ENCODE measurements at places on chromosomes 2 and 18.

DNA sequence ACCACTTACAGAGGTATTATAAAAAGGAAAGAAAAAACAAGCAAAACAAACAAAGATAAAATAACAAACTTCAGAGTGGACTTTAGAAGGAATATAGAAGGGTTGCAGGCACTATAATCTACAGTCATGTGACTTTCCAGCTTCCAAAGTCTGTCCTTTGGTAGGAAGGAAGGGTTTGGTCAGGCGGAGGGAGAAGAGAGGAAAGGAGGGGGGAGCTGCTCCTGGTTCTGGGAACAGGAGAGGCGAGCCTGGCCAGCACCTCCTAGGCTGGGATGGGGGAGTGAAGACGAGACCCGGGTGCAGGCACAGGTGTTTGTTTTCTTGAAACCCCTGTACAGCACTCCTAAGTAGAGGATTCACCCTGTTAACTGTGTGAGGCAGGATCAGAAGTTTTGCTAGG is 53.8 kb upstream of the GATA6 start:
- no peak for DNase-seq

GRCh38 chr2:70979626-70980025 is 1.2 kb downstream of the ANKRD53 start:
- no peak for DNase-seq

DNA sequence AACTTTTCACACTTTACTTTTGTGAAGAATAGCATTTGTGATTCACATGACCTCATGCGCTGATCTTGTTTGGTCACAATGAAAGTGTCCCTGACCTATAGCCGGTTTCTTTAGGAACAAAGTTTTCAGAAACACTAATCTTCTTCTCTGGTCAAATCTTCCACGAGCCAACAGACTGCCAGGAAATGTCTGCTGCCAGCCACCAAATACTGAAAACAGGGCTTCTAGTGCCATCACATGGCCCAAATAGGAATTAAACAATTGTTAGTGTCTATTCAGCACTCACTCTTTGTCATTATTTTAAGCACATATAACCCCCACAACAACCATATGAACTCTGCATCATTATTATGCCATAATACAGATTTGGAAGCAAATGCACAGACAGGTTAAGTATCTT is 286.5 kb upstream of the SYT4 start:
- peak; percentile 60 for DNase-seq

GRCh38 chr18:29596959-29597358 is 1420.0 kb upstream of the CDH2 start:
- no peak for DNase-seq

DNA sequence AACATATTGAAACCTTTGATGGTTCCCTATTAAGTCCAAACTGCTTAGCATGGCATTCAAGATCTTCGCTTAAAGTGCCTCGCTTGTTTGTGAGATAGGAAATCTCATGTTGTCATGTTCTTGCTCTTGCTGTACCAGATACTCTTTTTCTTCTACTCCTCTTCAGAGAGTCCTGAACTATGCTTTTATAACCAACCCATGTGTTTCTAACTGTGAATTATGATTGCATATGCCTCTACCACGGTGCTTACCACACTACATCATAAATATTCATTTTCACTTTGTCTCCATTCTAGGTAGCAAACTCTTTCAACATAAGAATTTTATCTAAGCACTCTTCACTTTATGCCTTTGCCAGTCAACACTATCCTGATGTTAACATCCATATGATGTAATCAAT is 23.6 kb downstream of the STAT4 start:
- no peak for DNase-seq

- DNase-seq = peak; percentile 14
Observed at GRCh38 chr2:42328148-42328833, 32.7 kb downstream of the COX7A2L start.

DNA sequence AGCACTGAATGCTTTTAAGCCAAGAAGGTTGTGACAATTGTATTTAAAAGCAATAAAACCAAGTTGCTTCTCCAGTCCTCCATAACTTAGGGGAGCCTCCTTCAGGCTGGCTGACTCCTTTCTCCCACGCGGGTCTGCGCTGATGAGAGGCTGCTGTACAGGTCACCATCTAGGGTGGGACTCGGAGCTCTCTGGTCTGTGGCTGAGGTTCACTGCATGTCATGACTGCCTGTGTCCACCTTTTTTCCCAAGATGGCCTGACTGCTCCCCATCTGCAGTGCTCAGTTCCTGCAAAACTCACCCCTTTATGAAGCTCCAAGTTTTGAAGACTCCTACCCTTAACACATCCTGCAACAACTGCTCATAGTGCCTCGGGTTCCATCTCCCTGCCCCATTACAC is 194.4 kb downstream of the AFF3 start:
- no peak for DNase-seq

DNA sequence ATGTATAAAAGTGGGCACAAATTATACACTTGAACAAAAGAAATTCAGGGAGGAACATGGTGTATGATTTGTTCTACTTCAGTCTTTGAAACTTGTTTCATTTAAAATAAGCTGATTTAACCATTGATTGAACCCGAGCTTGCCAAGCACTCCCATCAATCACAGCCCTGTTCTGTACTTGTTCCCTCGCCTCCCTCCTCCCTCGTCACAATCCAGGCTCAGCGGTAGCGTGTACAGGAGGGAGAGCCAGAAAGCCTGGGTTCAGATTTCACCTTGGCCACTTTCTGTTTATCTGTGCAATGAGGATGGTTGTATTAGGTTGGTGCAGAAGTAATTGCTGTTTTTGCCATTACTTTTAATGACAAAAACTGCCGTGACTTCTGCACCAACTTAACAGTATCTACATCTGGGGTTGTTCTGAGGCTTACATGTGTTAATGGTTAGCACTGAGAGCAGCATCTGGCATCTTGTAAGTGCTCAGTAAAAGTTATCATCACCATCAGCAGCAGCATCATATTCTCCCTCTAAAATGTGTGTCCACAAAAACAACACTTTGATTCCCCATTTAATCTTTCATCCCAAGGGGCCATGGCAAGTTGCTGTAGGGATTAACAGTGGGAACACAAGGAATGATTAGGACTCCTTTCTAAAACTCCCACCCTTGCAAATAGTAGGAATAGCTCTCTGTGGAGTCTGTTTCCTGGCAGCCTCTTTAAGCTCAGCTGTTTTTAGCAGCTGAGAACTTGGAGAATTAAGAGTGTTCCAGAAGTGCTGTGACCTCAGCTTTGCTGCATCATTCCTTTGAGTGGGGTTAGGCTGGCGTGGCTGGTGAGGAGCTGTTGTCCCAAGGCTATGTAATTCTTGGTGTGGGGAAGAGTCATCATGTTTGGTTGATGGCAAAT is 4.7 kb downstream of the DPYSL5 start:
- DNase-seq = no peak

- no peak for DNase-seq
Observed at GRCh38 chr18:70559446-70559845, 270.6 kb downstream of the SOCS6 start.

GRCh38 chr2:64534363-64534762 is 10.2 kb downstream of the AFTPH start:
- DNase-seq = no peak

GRCh38 chr2:225893151-225893550 is 493.6 kb downstream of the NYAP2 start:
- DNase-seq = no peak

DNA sequence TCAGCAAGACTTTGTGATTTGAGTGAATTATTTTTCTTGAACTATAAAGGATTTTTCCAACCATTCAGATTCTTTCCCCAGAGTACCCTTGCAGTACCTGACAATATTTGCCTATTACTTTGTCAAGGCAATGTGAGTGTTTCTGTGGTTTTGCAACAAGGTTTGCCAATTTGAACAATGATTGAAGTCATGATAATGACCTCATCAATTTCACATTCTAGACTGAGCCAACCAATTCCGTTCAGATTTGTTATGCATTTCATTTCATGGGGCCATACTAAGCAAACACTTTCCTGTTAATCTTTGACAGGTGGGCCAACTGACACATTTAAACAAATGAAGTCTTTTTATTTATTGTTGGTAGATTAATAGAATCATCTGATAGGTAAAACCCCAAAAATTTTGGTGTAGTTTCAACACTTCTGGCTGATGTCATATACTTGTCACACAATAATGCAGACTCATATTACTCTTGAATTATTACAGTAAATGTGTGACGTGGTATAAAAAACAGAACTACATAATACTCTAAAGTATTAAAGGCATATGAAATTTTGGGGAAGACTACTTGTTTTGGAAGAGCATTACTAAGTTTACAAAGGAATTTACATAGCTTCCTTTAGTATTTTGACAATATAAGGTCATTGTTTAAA is 526.4 kb downstream of the DPP10 start:
- DNase-seq = no peak

DNA sequence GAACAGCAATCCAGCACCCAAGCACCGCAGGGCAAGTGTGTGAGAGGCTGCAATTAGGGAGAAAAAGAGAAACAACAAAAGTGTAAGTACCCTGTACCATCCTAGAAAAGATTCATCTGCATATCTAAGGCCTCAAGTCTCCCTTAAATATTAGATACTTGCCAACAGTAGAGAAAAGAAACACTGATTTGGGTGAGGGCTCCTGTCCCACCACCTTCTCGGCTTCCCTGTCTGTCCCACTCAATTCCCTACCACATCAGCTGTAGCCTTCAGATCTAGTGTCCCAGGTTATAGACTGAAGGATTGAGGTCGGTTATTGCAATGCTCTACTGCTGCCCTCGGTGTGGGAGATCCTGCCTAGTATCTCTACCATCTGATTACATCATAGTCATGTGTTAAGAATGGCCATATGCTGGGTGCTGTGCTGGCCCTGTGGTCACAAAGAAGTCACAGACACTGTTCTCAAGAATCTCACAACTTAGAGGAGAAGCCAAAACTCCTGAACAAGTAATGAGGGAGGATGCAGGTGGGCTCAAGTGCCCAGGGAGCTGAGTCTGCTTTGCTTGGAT is 2.5 kb downstream of the RAX start:
- DNase-seq = no peak

DNA sequence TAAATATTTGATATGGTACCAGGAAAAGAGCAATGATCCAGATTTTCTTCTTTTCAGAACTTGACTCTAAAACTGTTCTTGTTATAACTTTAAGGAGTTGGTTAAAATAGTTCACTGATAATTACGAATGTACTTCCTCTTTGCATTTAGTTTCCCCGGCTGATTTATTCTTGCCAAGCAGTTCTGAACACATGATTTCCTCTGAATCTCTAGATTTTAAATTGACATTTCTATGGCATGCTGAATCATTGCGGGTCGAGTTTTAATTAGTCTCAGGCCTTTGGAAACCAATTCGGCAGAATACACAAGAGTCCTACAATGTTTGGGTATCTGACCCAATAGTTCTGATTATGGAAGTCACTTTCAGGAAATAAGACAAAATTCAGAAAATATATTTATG is 37.3 kb upstream of the DNAH7 start:
- DNase-seq = no peak

Measured in NCI-H748 treated with DMSO at 0.1 percent for 48 hours (cell line).